ENCODE measurements at places on chromosomes 11 and 22.

DNA sequence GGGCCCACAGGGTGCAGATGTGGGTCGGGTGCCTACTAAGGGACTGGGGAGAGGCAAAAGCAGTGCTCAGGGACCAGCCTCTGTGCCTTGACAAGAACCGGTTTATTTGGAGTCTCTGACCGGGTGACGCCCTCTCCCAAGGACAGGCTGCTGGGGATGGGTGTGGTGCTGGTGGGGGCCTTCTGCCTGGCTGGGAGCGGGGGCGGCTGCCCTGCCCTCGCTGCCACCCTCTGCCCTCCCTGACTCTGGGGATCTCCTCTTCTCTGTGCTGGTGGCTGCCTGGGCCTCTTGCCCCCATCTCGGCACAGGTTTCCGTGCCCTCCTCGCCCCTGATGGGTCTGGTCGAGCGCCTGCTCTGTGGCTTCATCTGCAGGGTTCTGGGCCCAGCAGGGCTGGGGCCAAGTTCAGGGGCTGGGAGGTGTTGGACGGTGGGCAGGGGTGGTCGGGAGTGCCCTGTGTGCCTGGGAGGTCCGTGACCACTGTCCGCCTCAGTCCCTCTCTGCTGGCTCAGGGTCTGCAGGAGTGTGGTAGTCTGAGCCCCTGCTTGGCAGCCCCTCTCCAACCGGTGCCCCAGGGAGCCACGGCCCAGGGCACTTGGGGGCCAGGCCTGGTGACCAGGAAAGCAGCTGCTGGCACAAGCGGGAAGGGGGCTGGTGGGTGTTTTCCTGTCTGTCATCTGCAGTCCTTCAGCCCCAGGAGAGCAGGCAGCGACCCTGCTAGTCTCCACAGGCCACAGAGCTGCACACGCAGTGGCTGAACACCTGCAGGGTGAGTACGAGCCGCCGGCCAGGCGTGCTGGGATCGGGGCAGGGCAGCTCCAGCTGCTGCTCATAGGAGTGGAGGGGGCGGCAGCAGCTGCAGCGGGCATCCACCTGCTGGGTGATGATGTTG lies 23.5 kb downstream of the MUC6 start:
- no peak for DNase-seq

GRCh38 chr11:119605137-119605665 lies 123.8 kb downstream of the NECTIN1 start:
- DNase-seq = no peak

- DNase-seq = no peak
Observed at GRCh38 chr22:25403284-25403810, 161.1 kb upstream of the GRK3 start.

- no peak for DNase-seq
Observed at GRCh38 chr22:17205432-17205831, 13.8 kb downstream of the ADA2 start.
